Metanephros (tissue), 2 donors: ENCODE measurements at places on chromosomes 11 and 22. TPM values are rescaled to one million over a fixed set of nuclear protein-coding genes. Genes with fewer than 3 reads are reported as not detected.

B4GAT1 gene
- 52.5 TPM for total RNA-seq

DCDC1 gene
- total RNA-seq, result 8.6 TPM

MEI1 gene
- total RNA-seq, result 3.0 TPM

CALCA gene
- total RNA-seq, result 6.1 TPM

BACE1 gene
- total RNA-seq, result 27.8 TPM

CRYBB2 gene
- not detected for total RNA-seq
